ENCODE measurements at places on chromosomes 5 and 9.

- DNase-seq: no peak
Measured at GRCh38 chr9:93952784-93953495, 2.2 kb downstream of the BARX1 start.

DNA sequence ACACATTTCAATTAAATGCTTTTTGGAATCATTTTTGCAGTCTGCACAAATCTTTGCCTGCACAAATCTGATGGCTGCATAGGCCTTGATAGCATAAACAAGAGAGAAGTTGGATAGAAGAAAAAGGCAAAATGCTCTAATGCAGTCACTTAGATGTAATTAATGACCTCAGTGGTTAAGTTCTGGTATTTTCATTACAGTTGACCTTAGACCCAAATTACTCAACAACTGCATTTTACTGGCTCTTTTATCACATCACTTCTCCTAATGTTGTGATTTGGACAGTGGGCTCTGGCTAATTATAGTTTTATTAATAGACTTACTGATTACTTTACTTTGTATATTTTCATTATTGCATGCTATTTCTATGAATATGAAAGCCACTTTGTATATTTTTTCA lies 34.3 kb downstream of the NTRK2 start:
- DNase-seq: no peak

GRCh38 chr5:150486402-150487198 lies 21.3 kb upstream of the NDST1 start:
- peak; percentile 57 for DNase-seq

GRCh38 chr9:131523086-131523388 lies 8.0 kb downstream of the UCK1 start:
- DNase-seq: no peak

Measured in COR-L47 (cell line).